ENCODE measurements at places on chromosomes 2 and 18.

DNA sequence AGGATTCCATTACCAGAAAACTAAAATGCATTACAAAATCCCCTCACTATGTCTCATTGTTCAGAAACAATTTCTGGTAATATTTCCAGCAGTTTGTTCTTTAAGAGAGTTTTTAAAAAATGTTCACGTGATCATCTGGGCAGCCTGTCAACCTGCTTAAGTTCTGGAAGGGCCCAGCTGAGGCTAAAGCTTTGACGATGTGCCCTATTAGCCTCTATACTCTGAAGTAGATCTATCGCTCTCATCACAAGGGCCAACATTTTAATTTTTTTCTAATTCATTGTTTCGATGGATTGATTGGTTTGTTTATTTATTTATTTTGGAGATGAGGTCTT lies 205.8 kb downstream of the PRKCE start:
- DNase-seq = no peak

GRCh38 chr2:209986415-209986814 lies 16.0 kb upstream of the RPE start:
- DNase-seq = no peak

GRCh38 chr2:85602476-85603234 lies at the start of gene TMEM150A:
Gene TMEM150A, minus strand, starts transcription at chr2:85602698. Its CDS starts 750 bp downstream, at chr2:85601948.
- peak; percentile 98 for DNase-seq

GRCh38 chr2:237878321-237879057 lies 19.1 kb downstream of the RAMP1 start:
- no peak for DNase-seq

GRCh38 chr2:217901835-217902378 lies 100.9 kb downstream of the TNS1 start:
- peak; percentile 72 for DNase-seq

DNA sequence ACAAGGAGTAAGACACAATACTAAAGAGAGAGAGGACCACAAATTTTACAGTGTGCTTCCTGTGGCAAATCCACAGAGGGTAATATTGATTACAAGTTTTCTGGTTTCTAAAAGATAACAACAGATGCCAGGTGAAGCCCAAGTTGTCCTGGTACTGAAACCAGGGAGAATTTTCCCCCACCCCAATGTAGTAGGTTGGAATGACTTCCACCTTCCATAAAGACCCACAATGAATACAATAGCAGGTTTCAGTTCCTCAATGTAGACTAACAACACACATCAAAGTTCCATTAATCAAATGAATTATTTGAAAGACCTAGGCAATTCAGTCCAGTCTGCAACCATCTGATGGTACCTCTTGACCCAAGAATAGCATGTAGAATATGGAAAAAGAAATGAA lies 44.0 kb upstream of the TMEM247 start:
- no peak for DNase-seq

DNA sequence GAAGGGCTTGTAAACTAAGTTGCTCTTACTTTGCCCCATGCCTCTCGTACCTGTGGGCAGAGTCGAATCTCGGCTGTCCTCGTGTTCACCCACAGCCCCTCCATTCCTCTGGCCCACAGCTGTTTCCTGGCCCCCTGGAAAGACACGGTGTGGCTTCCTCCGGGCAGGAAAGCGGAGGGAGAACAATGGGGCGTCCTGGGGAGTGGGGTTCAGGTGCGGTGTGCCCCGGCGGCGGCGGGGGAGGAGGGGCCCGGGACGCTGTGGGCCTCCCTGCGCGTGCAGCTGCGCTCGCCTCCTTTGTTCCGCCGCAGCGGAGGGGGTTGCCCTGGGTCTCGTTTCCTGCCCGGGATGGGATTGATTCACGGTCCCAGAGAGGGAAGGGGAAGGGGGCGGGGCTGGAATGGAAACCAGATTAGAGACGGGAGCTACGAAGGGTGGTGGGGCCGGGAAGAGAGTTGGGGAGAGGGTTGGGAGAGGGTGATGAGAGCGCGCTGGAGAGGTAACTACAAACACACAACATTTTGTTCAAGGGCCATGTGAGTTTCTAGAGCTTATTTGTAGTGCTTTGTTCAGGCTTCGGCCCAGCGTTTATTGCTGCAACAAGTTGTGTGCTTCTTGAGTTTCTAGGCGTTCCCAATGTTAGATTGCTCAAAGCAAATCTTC lies 796 bp downstream of the MYO1B start:
- DNase-seq = peak; percentile 70

GRCh38 chr18:46629361-46629760 lies 27.7 kb downstream of the LOXHD1 start:
- DNase-seq = no peak

- DNase-seq = no peak
Measured at GRCh38 chr18:46723856-46724415, 32.9 kb downstream of the ST8SIA5 start.

DNA sequence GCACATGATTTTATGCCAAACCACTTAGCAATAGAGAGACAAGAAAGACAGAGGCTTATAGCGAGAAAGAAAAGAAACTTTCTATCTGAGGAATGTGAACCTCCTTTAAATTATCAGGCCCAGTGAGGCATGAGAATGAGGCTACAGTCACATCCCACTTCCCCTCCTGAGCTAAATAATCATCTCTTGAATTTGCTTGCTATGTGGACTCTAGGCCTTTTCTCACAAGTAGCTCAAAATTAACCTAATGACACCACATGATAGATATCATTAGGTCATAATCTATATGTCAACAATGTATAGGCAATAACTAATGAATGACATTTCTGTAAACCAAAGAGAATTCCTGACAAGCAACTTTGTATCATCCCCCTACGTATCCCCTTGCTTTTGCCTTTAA lies 301.5 kb upstream of the MGAT5 start:
- no peak for DNase-seq

DNA sequence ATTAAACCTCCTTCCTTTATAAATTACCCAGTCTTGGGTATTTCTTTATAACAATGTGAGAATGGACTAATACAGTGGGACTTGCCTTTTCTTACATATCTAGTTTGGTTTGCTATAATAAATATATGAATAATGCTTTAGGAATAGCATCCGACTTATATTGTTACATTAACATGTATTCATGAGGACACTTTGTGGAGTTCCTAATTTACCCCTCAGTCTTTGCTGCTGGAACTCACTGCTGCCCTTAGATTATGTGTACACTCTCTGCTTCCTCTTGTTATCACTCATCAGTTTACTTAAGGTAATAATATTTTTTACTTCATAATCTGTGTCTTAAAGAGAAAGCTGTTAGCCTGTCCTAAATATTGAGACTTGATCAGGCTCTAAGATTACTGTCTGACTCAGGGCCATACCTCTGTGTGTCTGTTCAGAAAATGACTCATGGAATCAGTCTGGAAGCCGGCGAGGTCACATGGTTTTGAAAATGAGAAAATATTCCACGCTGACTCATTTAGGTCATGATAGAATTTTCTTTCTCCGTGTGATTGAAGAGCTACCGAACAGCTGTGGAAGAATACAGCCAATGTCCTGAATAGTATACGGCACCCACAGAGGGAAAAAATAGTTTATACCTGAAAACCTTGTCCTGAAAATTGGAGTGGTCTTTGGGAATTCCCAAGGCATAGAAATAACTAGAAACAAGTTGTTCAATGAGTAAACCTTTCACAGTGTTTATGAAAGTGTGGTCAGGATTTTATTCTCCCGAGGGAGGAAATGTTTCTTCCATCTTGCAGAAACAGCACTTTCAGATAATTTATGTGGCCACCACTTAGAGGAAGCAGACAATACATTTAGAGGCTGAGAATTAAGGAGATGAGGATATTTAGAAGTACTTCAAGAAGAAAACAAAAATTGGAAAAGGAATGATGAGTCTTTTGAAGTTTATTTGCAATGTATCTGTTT lies 156.4 kb downstream of the DSEL start:
- DNase-seq = peak; percentile 91

- DNase-seq = peak; percentile 59
Measured at GRCh38 chr2:112547333-112547732, 5.1 kb downstream of the POLR1B start.

DNA sequence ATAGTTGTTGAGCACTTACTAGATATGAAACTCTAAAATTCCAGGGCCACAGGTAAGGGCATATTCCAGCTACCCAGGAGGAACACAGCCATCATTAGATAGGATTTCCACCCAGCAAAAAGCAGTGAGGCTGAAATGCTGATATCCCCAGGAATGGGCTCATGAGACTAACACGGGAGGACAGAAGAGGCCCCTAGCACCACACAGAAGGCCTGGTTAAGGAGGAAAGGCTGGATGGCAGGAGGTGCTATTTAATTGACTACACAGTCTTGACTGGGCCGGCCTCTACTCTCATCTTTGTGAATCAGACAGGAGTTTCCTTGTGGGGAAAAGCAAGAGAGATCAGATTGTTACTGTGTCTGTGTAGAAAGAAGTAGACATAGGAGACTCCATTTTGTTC lies 61.7 kb downstream of the MRPL35 start:
- DNase-seq = no peak

DNA sequence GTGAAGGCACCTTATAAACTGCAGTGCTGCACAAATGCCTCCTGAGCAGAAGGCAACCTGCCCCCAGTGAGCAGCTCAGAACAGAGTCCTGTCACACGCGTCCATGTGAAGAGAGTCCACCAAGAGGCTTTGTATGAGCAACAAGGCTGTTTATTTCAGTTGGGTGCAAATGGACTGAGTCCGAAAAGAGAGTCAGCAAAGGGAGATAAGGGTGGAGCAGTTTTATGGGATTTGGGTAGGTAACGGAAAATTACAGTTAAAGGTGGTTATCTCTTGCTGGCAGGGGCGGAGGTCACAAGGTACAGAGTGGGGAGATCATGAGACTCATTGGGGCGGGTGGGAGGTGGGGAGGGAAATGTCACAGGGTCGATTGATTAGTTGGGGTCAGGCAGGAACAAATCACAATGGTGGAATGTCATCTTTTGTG lies 53.4 kb upstream of the RALBP1 start:
- DNase-seq = no peak

GRCh38 chr2:201482543-201482942 lies 31.0 kb downstream of the STRADB start:
- DNase-seq = no peak

DNA sequence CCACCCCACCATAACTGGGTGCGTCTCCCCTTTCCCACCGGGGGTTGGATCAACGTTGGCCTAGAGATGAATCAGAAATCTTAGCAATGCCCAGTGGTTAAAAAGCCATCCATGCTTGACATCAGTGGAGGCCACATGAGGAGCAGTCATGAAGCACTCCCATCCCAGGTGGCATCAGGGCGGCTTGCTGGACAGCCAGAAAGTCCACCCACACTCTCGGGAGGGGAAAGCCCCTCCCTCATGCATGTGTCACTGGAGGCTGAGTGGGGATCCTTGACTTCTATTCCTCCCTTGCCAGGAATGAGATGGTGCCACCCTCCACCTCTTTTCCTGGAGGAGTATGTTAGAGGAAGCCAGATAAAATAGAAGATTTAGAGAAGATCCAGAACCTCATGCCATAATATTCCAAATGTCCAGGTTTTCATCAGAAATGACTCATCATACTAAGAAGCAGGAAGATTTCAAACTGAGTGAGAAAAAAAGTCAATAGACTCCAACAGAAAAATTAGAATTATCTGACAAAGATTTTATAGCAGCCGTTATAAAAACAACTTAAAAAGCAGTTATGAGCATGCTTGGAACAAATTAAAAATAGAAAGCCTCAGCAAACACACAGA lies 507.1 kb upstream of the ID2 start:
- DNase-seq = no peak

DNA sequence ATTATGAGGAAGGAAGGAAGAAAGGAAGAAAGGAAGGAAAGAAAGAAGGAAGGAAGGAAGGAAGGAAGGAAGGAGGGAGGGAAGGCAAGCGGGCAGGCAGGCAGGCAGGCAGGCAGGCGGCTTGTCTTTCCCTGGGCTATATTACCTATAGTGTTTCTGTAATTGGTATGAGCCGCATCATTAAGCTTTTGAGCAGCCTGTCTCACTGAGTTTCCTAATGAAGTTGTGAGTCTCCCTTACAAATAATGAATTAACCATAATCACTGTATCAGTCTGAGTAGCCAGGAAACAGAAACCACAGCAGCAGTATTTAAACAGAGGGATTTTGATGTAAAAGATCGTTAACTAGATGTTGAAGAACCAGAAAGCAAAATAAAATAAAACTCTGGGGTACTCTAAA lies 11.8 kb upstream of the SULT1C3 start:
- DNase-seq = no peak

DNA sequence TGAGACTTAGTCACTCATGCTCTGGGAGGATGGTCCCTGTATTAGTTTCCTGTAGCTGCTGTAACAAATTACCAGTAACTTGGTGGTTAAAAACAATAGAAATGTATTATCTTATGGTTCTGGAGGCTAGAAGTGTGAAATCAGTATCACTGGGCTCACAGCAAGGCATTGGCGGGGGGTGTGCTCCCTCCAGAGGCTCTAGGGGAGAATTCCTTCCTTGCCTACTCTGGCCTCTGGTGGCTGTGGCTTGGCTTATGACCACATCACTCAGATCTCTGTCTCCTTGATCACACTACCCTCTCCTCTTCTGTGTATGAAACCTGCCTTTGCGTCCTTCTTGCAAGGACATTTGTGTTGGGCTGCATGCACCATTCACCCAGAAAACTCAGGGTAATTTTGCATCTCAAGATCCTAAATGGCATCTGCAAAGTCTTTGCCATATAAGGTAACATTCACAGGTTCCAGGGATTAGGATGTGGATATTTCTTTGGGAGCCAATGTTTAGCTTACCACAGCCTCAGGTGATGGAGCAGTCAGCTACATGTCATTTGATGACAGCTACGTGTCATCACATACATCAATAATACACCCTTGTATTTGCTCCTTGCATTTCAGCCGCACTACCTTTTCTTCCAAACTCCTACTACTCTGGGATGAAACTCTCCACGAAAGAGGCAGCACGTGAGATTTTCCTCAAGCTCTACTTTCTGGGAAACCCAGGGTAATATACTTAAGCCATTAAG lies 49.6 kb upstream of the POU3F3 start:
- no peak for DNase-seq

DNA sequence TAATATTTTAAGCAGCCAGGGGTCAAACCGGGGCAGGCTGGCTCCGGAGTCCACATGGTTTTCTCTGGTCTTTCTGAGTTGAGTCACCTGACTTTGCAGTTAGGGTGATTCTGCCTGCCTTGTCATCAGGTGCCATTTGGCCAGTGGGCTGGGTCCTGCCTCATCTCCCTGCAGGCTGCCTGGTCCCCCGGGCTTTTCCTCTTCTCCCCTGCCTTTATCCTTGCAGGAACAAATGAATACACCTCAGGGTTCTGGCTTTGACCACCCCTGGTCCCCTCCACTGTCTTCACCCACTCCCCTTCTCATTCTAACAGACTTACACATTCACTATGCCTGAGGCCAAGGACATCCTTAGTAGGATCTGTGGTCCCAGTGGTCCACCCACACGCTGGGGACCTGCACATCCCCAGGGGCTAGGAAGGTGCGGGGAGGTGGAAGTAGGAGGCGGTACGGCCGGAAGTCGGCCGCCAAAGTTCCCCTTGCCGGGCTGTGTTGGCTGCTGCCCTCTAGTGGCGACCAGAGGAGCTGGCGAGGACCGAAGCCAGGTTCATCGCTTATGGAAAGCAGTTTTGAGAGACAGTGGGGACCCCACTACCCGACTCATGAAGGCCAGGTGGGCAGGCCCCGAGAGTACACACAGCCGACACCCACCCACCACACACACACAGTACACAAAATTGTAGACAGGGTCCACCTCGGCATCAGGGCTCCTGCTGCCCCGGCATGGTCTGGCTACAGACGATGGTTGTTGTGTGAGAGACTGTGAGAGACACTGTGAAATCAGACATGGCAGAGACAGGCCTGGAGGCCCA lies 6.3 kb upstream of the TEX261 start:
- peak; percentile 41 for DNase-seq

Measured in foreskin fibroblast (primary cell).